GM23338 (cell line): ENCODE measurements at places on chromosomes 3 and 15.
A peak's percentile ranks its signal among the peaks of the same experiment; 100 is the strongest.

DNA sequence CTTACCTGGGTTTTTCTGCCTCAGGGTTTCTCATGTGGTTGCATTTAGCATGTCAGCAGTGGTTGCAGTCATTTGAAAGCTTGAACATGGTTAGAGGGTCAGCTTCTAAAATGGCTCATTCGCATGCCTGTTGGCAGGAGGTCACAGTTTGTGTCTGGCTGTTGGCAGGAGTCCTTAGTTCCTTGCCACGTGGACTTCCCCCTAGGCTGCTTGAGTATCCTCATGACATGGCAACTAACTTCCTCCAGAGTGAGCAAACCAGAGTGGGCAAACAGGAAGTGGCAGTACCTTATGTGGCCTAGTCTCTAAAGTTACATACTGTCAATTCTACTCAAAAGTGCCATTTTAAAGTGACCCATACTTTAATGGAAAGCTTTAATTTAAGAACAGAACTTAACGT, 3.4 kb upstream of the UNC13C start:
- DNase-seq: no peak

GRCh38 chr15:60397772-60398445, at the start of gene ANXA2:
Gene ANXA2, minus strand, starts transcription at chr15:60397986. Its CDS starts 11,911 bp downstream, at chr15:60386075.
- DNase-seq: peak; percentile 79

- peak; percentile 72 for DNase-seq
Measured at GRCh38 chr15:40358471-40359353, 693 bp downstream of the DISP2 start.

DNA sequence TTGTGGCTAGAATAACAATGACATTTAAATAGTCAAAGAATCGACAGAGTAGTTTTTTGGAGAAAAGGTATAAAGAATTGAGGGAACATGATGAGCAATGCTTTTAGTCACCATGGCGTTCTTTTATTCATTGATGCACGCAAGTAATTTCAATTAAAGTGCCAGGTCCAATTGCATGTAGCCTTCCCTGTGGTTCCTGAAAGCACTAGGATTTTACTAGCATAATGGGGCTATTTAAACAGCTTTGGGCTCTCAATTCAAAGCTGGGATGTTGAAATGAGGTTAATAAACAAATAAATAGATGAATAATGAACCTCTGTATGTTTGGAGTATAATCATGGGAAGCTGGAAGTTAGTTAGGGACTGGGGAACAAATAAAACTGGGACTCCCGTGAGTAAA, 121.2 kb upstream of the GAP43 start:
- DNase-seq: no peak

DNA sequence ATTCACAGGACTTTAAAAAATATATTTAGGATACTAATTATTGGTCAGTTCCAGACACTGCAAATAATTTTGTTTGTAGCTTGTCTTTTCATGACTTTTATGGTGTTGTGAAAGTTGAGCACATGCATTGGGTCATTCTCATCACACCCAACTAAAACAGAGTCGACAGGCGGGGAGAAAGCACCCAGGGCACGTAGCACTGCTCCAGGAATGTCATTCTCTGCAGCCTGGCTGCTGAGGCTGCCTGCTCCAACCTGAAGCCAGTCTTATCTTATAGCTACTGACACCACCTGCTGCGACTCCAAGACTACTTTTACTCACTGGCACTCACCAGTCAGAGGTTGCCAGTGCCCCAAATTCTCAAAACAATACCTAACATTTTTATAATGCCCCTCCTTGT, 56.9 kb downstream of the ACAD9 start:
- no peak for DNase-seq

- DNase-seq: no peak
Measured at GRCh38 chr3:105101603-105102002, 265.1 kb upstream of the ALCAM start.

DNA sequence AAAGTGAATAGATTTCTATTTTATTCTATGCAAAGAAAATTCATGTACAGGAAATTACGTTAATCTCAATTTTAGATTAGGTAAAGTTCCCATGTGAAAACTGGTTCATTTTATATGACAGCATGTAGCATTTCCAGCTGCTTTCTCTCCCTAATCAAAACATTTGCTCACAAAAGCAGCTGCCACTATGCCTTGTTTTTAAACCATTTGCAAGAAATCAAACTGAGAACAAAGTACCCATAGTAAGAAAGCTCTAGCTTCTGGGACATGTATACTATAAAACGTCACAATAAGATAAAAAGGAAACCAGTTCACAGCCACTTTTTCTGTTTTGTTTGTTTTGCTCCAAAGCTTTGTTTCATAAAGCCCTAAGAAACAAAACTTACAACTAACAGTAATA, 5.0 kb upstream of the CRYBG3 start:
- DNase-seq: no peak

DNA sequence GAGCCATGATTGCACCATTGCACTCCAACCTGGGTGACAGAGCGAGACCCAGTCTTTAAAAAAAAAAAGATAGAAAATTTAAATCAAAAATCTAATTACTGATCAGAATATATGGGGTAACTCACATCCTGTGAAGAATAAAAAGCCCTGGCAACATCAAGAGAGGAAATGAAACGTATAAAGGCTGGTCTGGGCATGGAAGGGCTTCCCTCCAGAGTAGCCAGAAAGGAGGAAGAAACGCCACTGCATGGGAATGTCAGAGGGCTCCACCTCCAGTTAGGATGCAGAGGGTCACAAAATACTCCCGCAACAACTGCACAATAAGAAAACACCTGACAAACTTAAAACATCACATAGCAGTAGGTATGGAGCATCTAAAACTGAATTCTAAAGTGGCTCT, 4.9 kb upstream of the IQCF1 start:
- no peak for DNase-seq

DNA sequence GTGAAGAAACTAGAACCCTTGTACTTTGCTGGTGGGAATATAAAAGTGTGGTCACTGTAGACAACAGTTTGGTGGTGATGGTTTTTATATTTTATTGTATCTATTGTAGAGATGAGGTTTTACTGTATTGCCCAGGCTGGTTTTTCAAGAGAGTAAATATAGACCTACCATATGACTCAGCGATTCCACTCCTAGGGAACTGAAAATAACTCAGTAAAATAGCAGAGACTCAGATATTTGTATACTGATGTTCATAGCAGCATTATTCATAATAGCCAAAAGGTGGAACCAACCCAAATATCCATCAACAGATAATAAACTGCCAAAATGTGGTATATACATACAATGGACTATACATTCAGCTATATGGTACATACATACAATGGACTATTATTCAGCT, 68.8 kb upstream of the IL12A start:
- DNase-seq: no peak

GRCh38 chr3:13850161-13850945, 29.5 kb downstream of the WNT7A start:
- peak; percentile 53 for DNase-seq

- peak; percentile 93 for DNase-seq
Measured at GRCh38 chr3:192916371-192917027, 1.2 kb downstream of the MB21D2 start.

DNA sequence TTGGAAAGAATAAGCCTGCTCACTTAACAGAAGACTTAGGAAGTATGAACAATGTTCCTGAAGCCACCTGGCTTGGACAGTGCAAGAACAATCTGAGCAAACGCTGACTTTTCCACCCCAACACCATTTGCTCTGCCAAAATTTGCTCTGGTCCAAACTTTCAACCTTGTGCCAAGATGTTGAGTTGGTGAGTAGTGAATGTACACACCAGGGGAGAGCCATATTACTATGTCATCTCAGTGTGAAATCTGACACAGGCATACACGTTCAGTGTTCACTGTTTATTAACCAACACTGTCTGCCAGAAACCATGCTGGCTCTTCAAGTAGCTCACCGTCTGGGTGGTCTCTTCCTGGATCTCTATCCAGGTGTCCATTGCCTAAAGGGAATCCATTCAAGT, 152.9 kb upstream of the LPP start:
- DNase-seq: no peak

- no peak for DNase-seq
Measured at GRCh38 chr3:25452192-25452591, 24.1 kb downstream of the RARB start.

- peak; percentile 41 for DNase-seq
Measured at GRCh38 chr3:72306800-72307341, 521.9 kb upstream of the PROK2 start.

- DNase-seq: no peak
Measured at GRCh38 chr3:127484601-127485388, 105.7 kb downstream of the TPRA1 start.

DNA sequence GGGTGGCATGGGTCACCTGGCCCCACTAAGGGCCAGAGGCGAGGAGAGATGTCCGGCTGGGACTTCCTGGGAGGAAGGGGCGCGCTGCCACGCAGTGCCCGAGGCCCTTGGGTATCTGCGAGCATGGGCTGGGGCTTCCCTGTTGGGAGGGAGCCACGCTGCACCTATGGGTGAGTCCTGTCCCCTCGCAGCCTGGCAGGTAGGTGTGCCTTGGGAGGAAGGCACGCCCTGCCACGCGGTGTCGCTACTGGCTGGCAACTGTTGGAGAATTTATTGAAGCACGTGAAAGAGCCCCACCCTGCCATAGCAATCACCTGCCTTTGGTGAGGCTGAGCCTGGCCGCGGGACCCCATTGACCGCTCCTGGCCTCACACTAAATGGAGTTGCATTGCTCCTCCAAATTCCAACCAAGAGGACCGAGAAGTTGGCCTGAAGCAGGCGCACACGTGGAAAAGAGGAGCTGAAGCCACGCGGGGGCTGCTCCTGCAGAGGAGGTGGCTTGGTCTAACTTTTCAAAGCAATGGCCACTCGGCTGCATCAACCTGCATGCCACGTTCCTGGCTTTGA, 134.2 kb downstream of the TJP1 start:
- DNase-seq: no peak

- DNase-seq: no peak
Measured at GRCh38 chr3:53154881-53155285, 6.1 kb upstream of the PRKCD start.

GRCh38 chr3:143208976-143209714, 89.6 kb downstream of the CHST2 start:
- DNase-seq: no peak

DNA sequence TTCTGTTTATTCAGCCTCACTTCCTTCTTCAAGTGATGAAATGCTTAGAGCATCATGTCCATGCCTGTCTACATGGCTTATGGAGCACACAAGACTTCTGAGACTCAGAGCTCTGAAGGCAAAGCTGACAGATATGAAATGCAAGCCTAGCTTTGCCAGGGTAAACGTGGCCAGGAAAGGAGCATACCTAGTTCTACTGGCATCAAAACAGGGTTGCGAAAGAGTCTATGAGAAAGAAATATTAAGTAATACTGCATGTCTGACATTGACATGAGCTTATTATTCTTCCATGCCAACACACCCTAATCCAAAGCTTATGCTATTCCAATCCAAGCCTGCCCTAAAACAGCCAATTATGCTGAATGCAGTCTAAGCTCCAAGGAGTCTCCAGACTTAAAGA, 391.5 kb downstream of the ERC2 start:
- DNase-seq: no peak

- no peak for DNase-seq
Measured at GRCh38 chr15:55118344-55118870, 78.3 kb downstream of the RSL24D1 start.

GRCh38 chr3:73086071-73086494, 24.6 kb downstream of the EBLN2 start:
- DNase-seq: peak; percentile 60

- peak; percentile 89 for DNase-seq
Measured at GRCh38 chr3:127547761-127548605, 42.5 kb downstream of the TPRA1 start.

GRCh38 chr3:59836531-59836930, 786.7 kb upstream of the CFAP20DC start:
- no peak for DNase-seq

GRCh38 chr3:149603126-149604074, 54.4 kb downstream of the WWTR1 start:
- no peak for DNase-seq

DNA sequence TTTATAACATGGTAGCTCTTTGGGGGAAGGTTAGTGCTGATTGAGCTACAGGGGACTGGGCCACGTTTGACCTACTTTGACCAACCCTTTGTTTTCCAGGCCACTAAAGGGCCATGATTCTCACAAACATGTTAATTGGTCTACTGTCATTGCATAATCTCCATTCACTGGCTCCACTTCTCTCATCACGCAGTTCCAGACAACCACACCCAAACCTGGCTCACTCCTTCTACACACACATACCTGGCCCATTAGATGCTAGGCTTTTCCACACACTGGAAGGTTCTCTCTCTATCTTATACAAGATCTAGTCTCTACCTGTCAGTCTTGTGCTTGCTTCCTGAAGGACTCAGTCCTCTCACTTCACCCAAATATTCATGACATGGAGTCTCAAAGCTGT, 15.9 kb downstream of the TGM5 start:
- no peak for DNase-seq

GRCh38 chr15:85031086-85031943, 49.7 kb downstream of the PDE8A start:
- no peak for DNase-seq

- no peak for DNase-seq
Measured at GRCh38 chr3:105493305-105493892, 126.7 kb downstream of the ALCAM start.

DNA sequence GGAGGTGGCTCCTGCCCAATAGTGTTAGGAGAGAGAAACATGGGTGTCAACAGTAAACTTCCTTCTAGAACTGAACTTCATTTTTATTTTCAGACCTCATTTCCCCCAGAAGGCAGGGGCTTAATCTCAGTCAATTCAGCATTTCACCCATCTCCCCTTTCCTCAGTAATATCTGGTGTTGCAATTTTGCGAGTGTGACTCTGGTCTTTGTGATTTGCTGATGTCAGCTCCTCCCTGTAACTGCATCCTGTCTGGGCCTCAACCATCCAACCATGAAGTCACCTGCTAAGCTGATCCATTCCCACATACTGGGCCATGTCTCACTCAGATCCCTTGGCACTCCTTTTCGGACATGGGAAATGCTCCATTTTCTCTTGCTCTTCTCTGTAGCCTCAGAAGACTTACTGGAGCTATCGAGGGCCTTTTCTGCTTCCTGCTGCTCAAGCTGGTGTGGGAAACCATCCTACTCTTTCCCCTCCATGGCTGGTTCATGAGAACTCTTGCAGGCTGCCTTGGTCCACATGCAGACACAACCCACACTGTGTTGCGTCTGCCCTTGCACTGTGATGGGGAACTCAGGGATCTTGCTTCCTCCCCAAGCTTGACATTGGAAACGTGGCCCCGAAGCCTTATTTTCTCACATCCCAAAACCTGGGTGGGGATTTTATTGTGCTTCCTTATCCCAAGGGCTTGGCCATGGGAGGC, 24.6 kb downstream of the CCR4 start:
- no peak for DNase-seq

- DNase-seq: peak; percentile 61
Measured at GRCh38 chr15:61171209-61171608, 57.9 kb downstream of the RORA start.

GRCh38 chr3:192130534-192131132, 596.7 kb downstream of the FGF12 start:
- DNase-seq: peak; percentile 75
